ENCODE measurements at places on chromosomes 4 and X. TPM values are rescaled to one million over a fixed set of nuclear protein-coding genes. Genes with fewer than 3 reads are reported as not detected.

The MAP7D2 gene
- total RNA-seq = 0.62 TPM

The TRIM2 gene
- 5.0 TPM for total RNA-seq

The GPC4 gene
- 2.0 TPM for total RNA-seq

The NEXMIF gene
- not detected for total RNA-seq

The RXFP1 gene
- total RNA-seq = not detected

The SCML2 gene
- 0.62 TPM for total RNA-seq

The PLAC1 gene
- total RNA-seq = 1.2 TPM

The MID2 gene
- total RNA-seq = 7.5 TPM

The FHL1 gene
- total RNA-seq = 103 TPM

The ENPEP gene
- not detected for total RNA-seq

The DGKK gene
- total RNA-seq = not detected

The CT47B1 gene
- not detected for total RNA-seq

The HSD17B11 gene
- total RNA-seq = 16.7 TPM

The SLC10A6 gene
- total RNA-seq = 5.0 TPM

The LRCH2 gene
- total RNA-seq = 0.04 TPM

The MAGEA9B gene
- total RNA-seq = not detected

The F11 gene
- not detected for total RNA-seq

The VCX gene
- 0.11 TPM for total RNA-seq

The PROM1 gene
- total RNA-seq = not detected

The LDOC1 gene
- total RNA-seq = 11.6 TPM

The PCDH19 gene
- not detected for total RNA-seq

The CYTL1 gene
- total RNA-seq = not detected

The RNF212 gene
- total RNA-seq = 1.2 TPM

The CDS1 gene
- total RNA-seq = 20.6 TPM

The DCAF12L1 gene
- total RNA-seq = not detected

The SSX5 gene
- total RNA-seq = not detected

The DIPK2B gene
- not detected for total RNA-seq

The LONRF3 gene
- total RNA-seq = not detected

The AREG gene
- total RNA-seq = 2,086 TPM

The TXK gene
- not detected for total RNA-seq

The F8 gene
- 1.2 TPM for total RNA-seq

The VCX3A gene
- total RNA-seq = not detected

The TMEM255A gene
- not detected for total RNA-seq

The DSPP gene
- total RNA-seq = not detected

The DKK2 gene
- not detected for total RNA-seq

The IBSP gene
- not detected for total RNA-seq

The TAF7L gene
- total RNA-seq = not detected

The CXCL3 gene
- total RNA-seq = 156 TPM

The USP38 gene
- 14.3 TPM for total RNA-seq

The TCEAL9 gene
- 76.2 TPM for total RNA-seq

Measured in hair follicular keratinocyte (primary cell).